Dermis microvascular lymphatic vessel endothelial cell (primary cell): ENCODE measurements at places on chromosomes 7 and 10. TPM values are rescaled to one million over a fixed set of nuclear protein-coding genes. Genes with fewer than 3 reads are reported as not detected.

DNA sequence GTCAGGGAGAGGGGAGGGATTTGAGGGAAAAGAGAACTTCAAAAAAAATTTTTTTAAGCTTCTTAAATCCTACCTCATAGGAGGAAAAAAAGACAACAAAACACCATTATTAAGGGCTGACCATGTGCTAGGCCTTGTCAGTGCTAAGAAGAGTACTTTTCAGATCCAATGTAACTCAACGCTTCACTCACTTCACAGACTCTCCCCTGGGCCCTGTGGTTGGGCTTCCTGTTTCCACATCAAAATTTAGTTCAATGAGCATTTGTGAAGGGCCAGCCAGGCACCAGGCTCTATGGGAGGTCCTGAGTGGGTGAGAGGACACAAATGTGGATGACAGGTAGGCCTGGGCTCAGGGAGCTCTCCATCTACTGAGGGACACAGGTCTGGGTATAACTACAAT lies 249.8 kb downstream of the PTEN start:
- no peak for DNase-seq

GRCh38 chr10:31822616-31823318 lies 105.9 kb downstream of the ARHGAP12 start:
- no peak for DNase-seq

- DNase-seq: no peak
These were observed 44.4 kb downstream of the ATXN7L1 start for GRCh38 chr7:105831824-105832535.

GRCh38 chr10:12351447-12351846 lies 2.1 kb downstream of the CAMK1D start:
- DNase-seq: no peak

GRCh38 chr10:88896994-88897853 lies 17.2 kb downstream of the STAMBPL1 start:
- no peak for DNase-seq

- DNase-seq: no peak
These were observed 18.9 kb downstream of the JMJD1C start for GRCh38 chr10:63446716-63447440.

DNA sequence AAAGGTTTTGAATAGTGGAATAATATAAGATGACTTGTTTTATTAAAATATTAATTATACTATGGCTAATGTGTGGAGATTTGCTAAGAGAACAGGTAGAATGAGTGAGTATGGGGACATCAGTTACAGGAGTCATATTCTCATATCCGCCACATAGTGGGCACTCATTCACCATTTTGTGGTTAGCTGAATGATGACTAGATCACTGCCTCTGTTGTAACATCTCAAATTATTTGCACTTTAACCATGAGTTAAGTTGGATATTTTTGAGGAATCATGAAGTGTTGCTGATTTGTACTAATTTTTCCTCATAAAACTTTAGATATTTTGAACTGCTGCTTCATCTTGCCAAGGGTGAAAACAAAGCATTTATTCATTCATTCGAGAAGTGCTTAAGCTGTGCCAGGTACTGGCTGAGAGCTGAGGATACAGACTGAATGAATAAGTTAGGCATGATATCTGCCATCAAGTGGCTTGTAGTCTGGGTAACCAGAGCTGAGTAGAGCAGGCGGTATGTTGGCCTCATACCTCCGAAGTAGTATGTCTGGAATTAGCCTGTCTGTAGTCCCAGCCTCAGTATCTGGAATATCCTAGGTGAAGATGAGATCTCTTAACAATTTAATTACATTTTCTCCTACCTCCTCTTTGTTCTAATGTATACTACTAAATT lies 100.5 kb downstream of the ZEB1 start:
- DNase-seq: no peak

- DNase-seq: peak; percentile 49
These were observed 9.9 kb downstream of the NYAP1 start for GRCh38 chr7:100493476-100494264.

DNA sequence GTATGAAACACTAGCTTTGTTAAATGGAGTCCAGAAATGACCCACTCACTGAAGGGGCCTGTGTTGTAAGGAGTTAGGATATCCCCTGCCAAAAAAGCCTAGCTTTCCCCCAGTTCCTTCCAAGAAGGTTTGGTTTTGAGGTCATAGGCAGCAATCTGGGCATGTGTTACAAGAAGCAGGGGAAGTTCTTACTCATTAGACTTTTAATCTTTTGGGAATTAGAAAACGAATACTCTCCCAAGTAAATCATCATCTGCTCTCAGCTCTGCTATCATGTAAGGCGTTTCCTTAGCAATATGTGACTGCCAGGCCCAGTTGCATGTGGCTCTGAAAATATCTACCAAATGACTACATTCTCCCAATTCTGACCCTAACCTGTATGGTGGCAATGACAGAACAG lies 3.7 kb downstream of the NOD1 start:
- DNase-seq: no peak

GRCh38 chr7:87361320-87361719 lies 15.9 kb downstream of the CROT start:
- no peak for DNase-seq

GRCh38 chr7:30209951-30210350 lies 74.4 kb upstream of the ZNRF2 start:
- DNase-seq: no peak

GRCh38 chr10:100470367-100470766 lies 7.6 kb downstream of the WNT8B start:
- DNase-seq: no peak

DNA sequence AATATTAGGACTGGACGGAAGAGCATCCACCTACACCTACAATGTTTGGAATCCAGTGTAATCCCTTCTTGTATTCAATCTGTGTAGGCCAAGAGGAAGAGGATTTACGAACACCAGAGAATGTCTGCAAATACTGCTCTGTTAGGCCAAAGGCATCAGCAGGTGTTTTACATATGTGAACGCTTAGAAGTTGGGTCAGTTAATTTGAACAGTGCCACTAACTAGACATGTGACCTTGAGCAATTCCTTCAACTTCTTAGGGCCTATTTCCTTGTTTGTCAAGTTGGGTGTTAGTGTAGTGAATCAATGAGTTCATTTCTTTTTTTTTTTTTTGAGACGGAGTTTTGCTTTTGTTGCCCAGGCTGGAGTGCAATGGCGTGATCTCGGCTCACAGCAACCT lies 35.4 kb downstream of the MYPN start:
- DNase-seq: no peak

DNA sequence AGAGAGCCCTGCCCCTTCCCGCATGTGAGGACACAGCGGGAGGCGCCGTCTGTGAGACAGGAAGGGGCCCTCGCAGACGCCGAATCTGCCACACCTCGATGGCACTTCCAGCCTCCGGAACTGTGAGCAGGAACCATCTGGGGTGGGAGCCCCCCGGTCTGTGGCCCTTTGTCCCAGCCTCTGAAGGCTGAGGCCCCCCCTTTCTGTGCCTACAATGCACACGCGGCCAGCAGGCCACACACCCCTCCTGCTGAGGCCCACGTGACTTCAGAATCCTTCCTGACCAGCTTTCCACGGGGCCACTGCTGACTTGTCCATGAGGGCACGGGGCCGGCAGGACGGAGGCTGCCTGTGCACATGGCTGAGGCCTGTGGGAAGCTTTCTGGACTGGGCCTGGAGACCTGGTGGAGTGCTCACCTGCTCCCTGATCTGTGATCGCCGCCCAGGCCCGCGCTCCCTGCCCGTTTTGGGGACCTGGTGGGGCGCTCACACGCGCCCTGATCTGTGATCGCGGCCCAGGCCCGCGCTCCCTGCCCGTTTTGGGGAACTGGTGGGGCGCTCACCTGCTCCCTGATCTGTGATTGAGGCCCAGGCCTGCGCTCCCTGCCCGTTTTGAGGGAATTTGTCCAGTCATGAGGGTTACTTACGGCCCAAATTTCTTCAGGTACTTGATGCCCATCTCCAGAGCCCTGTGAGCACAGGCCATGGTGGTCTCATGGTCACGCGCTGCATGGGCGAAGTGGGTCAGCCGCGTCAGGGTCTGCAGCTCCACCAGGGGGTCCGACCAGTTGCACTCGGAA lies 34.3 kb downstream of the CFAP46 start:
- no peak for DNase-seq

DNA sequence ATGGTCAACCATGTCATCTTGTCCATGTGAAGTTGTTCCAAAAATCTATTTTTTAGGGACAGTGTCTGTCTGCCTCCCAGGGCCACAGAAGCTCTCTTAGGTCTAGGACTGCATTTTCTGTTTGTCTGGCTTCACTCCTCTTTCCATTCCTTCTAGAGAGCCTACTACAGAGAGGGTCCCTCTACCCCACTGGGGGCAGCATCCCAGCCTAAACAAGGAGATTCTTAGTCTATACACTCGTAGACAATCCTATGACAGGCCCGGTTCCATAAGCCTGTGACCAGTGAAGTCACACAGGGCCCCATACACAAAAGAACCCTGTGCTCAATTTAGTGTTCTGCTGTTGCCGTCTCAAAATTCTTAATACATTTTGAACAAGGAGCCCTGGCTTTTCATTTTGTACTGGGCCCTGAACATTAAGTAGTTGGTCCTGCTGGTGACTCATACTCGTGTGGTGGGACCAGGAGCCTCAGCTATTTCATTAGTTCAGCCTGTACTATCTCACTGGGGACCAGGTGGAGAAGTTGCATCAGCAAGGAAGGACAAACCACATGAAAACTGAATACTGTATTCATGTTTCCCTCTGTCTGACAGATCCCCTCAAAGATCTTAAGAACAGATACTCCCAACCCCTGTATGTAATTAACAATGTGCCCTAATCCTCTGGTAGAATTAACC lies 23.5 kb upstream of the FAM180A start:
- DNase-seq: no peak

DNA sequence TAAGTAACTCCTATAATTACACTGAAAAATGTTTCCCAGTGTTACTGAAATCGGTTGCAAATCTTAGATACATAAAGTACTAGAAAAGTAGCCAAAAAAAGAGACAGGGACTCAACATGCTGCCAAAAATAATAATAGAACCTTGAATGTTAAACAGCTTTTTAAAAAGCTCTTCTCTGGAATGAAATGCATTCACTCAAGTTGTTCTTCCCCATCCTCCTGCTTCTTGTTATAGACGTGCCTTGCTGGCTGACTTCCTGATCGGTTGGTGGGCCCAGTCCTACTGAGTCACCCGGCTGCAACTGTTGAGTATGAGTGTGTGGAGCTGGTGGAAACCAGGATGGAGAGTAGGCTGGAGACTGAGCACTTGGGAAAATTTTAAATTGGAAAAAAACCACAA lies 30.6 kb upstream of the RAPGEF5 start:
- no peak for DNase-seq

DNA sequence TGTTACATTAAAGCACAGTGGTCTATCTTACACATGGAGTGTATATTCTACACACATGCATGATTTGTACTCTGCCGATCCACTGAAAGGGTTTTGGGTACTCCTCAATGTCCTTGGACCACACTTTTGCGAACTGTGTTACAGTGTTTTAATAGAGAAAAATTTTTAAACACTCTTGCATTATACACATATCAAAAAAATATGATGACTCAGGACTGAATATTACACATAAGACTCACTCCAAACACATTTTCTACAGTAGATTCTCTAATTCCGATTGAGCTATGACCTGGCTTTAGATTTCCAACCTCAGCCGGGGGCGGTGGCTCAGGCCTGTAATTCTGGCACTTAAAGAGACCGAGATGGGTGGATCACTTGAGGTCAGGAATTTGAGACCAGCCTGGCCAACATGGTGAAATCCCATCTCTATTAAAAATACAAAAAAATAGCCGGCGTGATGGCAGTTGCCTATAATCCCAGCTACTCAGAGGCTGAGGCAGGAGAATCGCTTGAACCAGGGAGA lies 222.4 kb downstream of the CACNA2D1 start:
- no peak for DNase-seq

- DNase-seq: no peak
These were observed 355.3 kb upstream of the GALNT17 start for GRCh38 chr7:70776627-70777101.

GRCh38 chr10:10270126-10271050 lies 747.3 kb upstream of the CELF2 start:
- DNase-seq: no peak

DNA sequence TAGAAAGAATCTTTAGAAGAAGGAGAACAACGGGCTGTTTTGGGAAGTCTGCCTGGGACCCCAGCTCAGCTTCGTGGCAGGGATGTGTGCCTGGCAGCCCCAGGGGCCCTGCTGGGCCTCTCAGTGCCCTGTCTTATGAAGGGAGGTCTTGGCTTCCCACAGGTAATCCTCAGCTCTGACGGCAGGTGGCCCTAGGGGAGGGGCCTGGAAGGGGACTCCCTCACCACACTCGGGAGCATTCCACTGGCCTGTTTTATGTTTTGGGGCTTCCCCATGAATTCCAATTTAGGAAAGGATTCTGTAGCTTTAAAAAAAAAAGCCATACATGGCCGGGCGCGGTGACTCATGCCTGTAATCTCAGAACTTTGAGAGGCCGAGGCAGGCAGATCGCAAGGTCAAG lies 3.0 kb upstream of the DMBT1 start:
- DNase-seq: no peak

- DNase-seq: peak; percentile 76
These were observed 8.3 kb downstream of the PCBD1 start for GRCh38 chr10:70880077-70880534.

- no peak for DNase-seq
These were observed 32.8 kb downstream of the NOD1 start for GRCh38 chr7:30445770-30446169.

- DNase-seq: no peak
These were observed 30.8 kb upstream of the NME8 start for GRCh38 chr7:37817591-37817960.

DNA sequence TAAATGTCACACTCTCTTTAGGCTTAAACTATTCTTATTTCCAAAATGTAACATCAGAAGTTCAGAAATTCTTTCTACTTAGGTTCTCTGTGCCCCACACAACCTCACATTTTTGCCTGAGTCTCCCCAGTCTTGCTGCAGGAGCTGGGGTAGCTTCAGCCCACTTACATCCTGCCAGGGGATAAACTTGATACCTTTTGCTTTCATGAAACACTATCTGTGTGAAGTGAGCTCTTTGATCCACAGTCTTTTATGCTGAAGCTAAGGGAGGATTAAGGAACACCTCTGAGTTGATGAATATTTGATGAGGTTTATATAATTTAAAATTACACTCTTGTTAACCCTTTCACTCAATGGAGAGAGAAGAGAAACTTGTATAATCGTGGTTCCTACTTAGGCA lies 341.0 kb downstream of the AUTS2 start:
- no peak for DNase-seq

GRCh38 chr10:1094112-1095057 lies 38.2 kb downstream of the WDR37 start:
- no peak for DNase-seq

GRCh38 chr10:48279081-48279751 lies 4.7 kb upstream of the FRMPD2 start:
- DNase-seq: no peak

GRCh38 chr7:91691865-91692264 lies 188.6 kb downstream of the MTERF1 start:
- DNase-seq: no peak

The SLC18A3 gene
- total RNA-seq: not detected in 2 replicates

The NME8 gene
- not detected in 2 replicates for total RNA-seq

The ATG9B gene
- total RNA-seq: under 0.01 and 0.13 TPM in 2 replicates

The ADAP1 gene
- 1.8 and 1.9 TPM in 2 replicates for total RNA-seq

The NUTM2E gene
- total RNA-seq: 0.13 TPM in 1 of 2 replicates, not detected in the other

The NAMPT gene
- total RNA-seq: 185 and 305 TPM in 2 replicates

The FBXL13 gene
- total RNA-seq: 0.13 and 0.39 TPM in 2 replicates

The ADCY1 gene
- 0.51 and 1.1 TPM in 2 replicates for total RNA-seq

The POM121L12 gene
- not detected in 2 replicates for total RNA-seq
